Bone marrow (tissue), 2 donors: ENCODE measurements at places on chromosomes 4 and X.

DNA sequence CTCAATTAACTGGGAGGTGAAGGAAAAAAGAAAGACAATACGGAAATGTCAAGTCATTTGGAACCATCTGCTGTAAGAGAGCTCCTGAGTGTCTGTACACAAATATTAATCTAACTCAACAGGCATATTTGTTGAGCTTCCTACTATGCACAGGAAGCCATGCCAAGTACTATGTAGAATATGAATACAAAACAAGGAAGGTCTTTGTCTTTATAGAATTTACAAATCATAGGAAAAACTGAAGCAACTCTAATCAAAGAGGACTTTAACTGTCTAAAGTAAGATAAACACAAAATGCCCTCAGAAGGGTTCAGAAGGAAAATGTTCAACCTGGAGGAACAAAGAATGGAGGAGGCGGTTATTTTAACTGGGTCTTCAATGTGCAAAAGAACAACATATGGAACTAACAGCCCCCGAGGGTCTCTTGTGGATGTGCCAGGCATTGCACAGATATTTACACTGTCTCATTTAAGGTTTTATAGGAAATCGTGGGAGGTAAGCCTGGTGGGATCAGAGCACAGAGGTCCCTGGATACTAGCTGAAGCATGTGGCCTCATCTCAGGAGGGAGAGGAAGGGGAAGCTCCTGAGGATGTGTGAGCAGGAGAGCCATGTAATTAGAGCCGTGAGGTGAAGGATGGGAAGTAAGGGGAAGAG is 5.8 kb downstream of the FAM114A1 start:
- no peak for DNase-seq

DNA sequence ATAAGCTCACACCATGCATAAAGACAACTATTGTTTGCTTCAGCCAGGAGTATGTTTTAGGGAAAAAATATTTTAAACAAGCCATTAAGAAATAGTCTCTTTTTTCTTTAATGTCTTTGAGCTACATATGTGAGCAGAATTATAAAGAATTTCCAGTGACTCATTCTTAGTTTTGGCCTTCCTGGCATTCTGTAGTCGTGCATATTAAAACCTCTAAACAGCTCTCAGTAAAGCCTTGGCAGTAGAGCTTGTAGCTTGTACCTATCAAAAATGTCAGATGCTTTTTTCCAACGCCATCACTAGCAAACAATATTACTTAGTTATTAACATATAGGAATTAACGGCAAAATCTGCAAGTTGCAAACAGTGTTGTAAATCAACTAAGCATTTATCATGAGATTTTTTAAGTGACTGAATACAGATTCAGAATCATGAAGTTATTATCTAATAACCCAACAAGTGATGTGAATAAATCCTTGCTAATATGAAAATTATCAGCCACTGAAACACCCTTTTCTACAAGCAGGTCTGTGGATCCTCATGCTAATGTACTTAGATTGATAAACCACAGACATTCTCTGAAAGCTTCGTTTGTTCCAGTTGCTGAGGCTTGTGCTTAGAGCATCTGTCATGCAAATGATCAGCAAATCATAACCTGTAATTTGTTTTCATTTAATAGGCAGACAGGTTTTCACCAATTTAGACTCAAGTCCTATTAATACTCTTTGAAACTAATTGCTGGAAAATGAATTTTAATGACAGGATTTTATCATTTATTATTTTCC is 412.0 kb upstream of the ATOH1 start:
- no peak for DNase-seq

DNA sequence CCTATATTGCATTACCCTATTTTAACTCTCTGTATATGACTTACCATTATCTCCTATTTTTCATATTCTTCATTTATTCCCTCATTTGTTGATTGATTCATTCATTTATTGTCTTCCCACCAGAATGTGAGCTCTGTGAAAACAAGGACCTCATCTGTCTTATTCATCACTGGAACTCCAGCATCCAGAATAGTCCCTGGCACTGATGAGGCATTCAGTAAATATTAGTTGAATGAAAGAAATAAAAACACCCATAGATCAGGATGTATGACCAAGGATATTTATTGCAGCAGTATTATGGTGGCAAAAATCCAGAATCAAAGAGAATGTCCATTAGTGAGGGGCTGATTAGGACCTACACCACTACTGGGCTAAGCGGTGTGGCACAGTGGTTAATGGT is 164.9 kb downstream of the SPRY1 start:
- no peak for DNase-seq

- DNase-seq = no peak
Observed at GRCh38 chr4:40570348-40571077, 59.2 kb downstream of the RBM47 start.

DNA sequence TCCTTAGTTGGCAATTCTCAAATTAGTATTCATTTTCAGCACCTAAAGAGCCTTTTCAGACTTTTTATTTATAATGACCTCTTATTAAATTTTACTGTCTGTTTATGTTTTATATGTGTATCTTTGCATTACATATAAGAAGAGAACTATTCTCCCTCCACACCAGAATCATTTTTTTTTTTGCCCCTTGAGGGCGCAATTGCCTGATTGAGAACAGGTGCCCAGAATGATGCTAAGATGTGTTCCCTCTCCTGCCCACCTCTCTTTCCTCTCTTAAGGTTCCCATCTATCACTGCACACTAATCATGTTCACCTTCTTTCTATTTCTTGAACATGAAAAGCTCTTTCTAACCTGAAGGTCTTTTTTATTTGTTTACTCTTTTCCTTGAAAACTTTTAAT is 44.2 kb upstream of the ADAM29 start:
- no peak for DNase-seq

- peak; percentile 84 for DNase-seq
Observed at GRCh38 chrX:46791927-46792809, 33.2 kb upstream of the SLC9A7 start.

DNA sequence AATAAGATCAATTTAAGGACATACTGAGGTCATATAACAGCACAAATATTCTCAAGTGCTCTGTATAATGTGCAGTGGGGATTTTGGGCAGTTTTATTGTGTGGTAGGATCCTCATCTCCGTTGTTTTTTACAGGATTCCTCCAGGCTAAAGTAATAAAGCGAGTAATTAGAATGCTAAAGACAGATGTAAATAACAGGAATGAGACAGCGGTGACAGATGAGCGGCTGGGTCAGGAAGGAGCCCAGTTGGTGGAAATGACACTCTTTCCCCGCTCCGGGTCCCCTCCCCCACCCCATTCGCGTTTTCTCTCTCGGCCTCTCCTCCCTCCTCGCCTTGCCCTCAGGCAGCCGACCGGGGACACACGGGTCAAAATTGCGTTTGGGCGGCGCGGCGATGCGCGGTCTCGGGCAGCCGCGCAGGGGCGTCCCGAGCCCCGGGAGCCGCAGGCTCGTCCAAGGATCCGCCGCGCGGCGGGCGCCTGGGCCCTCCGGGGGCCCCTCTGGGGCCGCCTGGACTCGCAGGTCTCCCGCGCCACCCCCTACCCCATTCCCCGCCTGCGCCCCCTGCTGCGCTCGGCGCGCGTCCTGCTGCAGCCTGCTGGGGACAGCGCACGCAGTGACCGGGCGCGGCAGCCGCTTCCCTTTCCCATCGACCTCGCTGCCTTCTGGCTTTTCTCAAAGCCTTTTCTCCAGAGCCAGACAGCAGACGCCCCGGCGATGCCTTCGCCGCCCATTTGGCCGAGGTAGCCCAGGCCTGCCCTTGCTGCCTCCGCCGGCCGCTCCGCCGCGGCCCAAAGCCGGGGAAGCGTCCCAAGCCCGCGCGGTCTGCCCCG is 16.2 kb downstream of the POU4F2 start:
- DNase-seq = no peak

DNA sequence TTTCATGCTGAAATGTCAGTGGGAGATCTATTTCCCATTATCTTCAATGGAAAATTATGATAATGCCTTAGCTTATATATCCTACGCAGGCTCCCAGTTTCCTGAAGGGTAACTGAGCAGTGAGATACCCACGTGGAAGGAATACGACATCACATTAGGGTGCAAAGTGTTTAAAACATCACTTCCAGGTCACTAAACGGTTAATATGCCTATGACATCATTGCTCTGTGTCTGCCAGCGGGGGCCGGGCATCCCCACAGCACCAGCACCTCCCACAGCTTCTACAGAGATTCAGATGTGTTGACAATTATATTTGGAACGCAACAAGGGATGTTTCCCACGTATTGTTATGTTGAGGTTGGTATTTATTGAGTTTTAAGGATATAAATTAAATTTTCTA is 27.1 kb downstream of the TMEM271 start:
- DNase-seq = no peak

GRCh38 chr4:8021796-8022195 is 82.1 kb upstream of the AFAP1 start:
- no peak for DNase-seq

DNA sequence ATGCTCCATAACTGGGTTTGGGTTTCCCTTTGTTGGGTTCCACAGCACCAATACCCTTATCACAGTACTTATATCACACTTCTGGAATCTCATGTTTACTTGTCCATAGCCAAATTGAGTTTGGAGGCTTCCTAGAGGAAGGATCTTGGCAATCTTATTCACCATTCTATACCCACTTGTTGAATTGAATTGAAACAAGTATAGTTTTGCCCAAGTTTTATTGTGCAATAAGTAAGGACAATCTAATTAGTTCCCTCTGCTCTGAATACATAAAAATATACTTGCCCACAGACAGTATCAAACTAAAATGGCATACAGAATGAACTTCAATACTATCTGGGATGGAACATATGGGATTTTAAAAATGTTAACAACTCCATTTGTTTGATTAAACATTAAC is 40.3 kb downstream of the SEC31A start:
- DNase-seq = no peak

DNA sequence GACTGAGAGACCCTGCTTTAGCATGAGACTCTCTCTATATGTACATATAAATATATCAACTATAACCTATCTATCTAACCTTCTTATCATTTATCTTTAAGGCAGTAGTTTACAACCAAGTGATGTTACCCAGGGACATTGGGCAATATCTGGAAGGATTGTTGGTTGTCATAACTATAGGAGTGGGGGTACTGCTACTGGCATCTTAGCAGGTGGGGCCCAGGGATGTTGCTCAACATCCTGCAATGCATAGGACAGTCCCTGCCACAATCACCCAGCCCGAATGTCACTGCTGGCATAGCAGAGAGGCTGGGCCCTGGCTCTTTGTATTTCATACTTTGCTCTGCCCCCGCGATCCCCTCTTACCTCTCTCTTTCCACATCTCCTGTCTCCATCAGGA is 397.7 kb downstream of the IL15 start:
- no peak for DNase-seq

- DNase-seq = no peak
Observed at GRCh38 chr4:128385683-128386304, 98.2 kb upstream of the PGRMC2 start.

GRCh38 chr4:113303315-113303714 is 253.9 kb downstream of the ANK2 start:
- DNase-seq = no peak

DNA sequence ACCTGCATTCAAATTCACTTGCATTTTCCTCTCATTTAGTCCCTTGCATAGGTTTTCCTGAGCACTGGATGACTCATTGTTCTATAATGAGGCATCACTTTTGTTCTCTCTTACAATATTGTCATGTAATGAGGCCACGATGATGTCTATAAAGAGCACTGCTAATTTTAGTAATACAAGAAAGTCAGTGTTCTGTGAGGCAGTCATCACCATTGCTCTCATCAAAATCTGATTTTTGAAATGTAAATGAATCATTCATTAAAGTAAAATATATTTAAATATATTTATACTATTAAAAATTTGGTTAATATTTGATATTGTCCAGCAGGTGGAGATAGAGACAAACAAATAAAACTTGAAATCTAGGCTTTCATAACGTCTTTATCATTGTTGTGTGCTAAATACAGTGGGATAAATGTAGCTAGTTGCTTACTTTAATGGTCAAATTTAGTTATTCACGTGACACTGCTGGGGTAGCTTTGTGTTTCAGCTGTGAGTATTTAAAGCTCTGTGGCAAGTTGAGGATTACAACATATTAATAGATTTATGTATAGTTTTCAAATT is 15.4 kb downstream of the HMGB2 start:
- no peak for DNase-seq

- DNase-seq = no peak
Observed at GRCh38 chr4:115090483-115091075, 22.8 kb downstream of the NDST4 start.

- no peak for DNase-seq
Observed at GRCh38 chrX:1506916-1507315, 30.1 kb downstream of the P2RY8 start.

- no peak for DNase-seq
Observed at GRCh38 chrX:55120761-55121358, 32.0 kb downstream of the PAGE2 start.

- DNase-seq = no peak
Observed at GRCh38 chr4:164616961-164617360, 137.0 kb upstream of the SMIM31 start.

DNA sequence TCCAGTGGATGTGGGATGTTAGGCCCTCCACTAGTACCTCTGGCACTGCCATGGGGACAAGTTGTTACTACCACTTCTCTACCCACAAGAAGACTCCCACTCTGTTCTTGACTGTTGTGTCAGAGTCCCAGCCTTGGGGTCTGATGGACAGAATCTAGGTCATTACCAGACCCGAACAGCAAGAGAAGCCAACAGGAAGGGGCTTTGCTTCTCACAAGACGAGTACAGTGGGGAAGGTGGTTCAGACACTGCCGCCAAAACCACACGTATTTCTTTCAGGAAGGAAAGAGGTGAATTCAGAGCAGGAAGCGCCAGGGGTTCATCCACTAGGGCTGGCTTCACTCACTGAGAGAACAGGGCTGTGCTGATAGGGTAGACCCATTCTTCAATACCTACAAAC is 161.3 kb upstream of the KIT start:
- DNase-seq = no peak

GRCh38 chrX:138692591-138692990 is 18.9 kb downstream of the FGF13 start:
- no peak for DNase-seq

DNA sequence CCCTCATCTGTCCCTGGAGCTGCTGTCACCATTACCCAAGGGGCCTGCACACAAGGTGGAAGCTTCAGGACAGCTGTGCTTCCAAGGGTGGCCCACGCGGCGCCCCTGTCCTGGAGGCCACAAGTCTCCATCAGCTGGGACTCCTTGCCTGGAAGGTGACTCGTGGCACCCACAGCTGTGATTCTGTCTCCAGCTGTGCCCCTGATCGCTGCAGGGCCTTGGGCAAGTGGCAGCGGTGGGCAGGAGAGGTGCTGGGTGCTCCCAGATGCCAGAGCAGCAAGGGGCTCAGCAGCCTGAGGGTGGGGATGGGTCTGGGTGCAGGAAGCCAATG is 9.0 kb upstream of the DUSP9 start:
- DNase-seq = no peak

GRCh38 chr4:15063341-15063740 is 61.1 kb downstream of the CPEB2 start:
- no peak for DNase-seq

DNA sequence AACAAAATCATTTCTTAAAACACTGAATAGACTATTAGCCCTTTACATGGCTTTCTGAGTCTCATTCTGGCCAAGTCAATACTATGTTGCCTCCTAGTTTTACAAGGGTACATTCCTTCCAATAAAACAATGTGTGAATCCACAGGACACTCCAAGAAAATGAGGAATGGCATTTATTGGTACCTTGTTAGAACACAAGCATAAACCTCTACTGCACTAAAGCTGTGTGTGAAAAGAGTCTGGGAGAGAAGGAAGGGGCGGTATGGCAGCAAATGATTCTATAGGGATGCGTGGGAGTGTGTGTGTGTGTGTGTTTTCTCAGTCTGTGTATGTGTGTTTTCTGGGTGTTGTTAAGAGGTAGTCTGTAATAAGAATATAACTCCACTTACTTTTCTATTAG is 48.9 kb downstream of the CXCL1 start:
- no peak for DNase-seq

- DNase-seq = no peak
Observed at GRCh38 chr4:158025131-158025530, 147.7 kb downstream of the GASK1B start.
